ENCODE measurements at places on chromosomes 4 and X.

- no peak for DNase-seq
These were observed 154.0 kb upstream of the RASGEF1B start for GRCh38 chr4:81625422-81626417.

GRCh38 chr4:18608908-18609533, 587.5 kb upstream of the LCORL start:
- DNase-seq, result no peak

DNA sequence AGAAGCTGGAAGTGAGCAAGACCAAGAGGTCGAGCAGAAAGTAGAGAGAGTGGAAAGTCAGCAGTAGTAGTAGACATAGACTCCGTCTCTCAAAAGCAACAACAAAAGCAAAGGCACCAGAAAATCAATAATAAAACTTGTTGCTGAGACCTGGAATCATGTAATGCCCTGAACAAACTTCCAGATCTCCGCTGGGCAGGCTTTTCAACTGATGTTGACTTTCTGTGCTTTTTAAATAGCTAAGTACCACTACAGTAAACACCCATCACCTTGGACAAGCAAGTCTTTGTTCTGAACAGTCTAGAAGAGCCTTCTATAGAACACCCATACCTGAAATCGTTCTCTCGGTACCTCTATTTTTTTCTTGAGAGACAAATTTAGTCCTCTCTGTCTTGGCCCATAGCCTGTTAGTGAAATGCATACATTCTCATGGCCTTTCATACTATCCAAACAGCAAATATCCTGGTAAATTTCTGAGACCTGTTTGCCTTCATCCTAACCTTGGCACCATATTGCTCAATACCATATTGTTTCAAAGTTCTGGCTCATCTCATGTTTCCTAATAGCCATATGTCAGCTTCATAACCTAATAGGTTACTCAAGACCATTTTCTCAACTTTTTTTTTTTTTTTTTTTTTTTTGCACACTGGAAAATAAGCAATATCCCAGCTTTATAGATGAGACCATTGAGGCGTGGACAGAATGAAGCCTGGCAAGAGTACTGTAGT, 200.6 kb upstream of the RBPJ start:
- no peak for DNase-seq

DNA sequence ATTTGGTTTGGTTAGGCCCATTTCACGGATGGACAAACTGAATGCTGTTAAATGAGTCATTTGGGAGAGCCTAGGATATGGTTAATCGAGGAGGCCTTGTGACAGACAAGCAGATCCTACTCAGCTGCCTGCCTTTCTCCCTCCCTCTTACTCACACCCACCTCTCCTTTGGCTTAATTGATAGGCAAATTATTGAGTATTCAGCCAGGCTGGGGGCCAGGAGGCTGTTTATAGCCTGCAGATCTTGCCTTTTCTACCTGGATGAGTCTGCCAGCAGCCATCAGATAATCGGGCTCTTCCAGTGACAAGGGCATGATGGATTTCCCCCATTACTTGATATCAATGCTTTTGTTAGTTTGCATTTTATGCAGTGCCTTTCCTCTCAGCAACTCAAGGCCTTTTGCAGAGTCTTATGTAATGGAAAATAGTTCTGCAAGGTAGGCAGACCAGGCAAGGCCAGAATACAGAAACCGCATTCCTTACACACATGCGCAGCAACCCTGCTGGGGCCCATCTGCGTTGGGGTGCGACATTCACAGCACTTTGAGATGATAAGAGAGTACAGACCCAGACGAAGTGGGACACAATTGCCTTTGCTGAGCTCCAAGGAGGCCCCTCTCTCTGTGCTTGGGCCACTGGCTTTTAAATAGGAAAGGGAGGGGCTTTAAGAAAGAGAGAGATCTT, 96.2 kb upstream of the ATP6AP2 start:
- DNase-seq, result no peak

- DNase-seq, result no peak
These were observed 98.5 kb upstream of the CTSO start for GRCh38 chr4:156052116-156052515.

DNA sequence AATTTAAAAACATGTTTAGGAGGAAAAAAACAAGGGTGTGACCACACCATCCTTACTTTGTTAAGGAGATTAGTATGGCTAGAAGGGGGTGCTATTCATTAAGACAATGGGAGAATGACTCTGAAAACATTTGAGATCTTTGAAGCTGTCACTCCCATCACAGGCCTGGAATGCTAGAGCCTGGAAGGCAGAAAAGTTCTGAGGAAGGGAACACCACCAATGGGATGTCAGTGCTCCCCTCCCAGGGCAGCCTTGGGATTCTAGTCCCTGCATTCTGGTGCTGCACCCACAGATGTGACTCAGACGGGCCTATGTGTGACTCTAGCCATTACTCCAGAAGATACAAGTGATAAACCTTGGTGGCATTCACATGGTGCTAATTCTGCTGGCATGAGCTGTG, 162.2 kb upstream of the ANXA10 start:
- no peak for DNase-seq

DNA sequence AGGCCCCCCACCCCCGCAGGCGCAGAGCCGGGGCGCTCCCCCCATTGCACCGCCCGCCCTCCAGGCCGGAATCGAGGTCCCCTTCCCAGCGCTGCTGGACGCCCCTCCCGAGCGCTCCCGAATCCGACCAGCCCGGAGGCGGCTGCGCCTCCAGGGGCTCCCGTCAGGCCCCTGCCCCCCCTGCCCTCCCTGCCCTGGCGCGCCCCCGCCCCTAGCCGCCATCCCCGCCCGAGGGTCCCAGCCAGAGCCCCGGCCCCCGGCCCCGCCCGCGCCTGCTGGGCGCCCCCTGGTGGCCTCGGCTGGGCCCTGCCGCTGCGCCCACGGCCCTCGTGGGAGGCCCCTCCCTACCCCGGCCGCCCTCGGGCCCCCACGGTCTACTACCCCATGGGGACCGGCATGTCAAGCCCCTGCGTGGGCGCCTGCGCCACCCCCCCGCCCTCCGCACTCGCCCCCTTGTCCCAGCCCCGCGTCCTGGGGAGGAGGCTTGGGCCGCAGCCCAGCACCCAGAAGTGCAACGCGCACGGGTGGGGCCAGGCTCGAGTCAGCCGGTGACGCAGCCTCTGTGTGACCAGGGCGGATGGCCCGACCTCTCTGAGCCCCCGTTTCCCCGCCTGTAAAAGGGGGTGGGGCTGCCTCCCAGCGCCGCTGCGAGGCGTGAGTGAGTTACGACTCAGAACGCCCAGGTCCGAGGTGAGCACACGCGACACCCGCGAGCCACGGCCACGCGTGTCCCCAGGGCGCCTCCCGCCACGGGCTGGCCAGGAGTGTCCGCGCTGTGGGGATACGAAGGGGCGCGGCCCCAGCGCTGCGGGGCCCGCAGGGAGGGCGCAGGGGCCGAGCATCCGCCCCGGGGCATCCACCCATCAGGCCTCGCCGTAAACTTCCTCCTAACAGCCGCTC, 104.9 kb downstream of the FAM53A start:
- DNase-seq, result peak; percentile 14

DNA sequence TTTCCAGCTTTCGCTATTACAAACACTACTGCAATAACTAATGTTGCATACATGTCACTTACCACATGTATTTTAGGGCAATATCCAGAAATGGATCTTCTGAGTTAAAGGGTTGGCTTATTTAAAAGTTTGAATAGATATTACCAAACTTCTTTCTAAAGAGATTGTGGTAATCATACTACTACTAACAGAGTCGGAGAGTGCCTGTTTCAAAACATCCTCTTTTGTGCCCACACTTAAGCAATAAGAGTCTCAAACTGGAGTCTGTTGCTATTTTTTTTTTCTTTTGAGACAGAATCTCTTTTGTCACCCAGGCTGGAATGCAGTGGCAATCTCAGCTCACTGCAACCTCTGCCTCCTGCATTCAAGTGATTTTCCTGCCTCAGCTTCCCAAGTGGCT, 35.8 kb downstream of the FGFBP1 start:
- DNase-seq, result no peak

GRCh38 chr4:112302320-112303274, 5.4 kb downstream of the ALPK1 start:
- no peak for DNase-seq

GRCh38 chr4:3766785-3767569, 792 bp downstream of the ADRA2C start:
- DNase-seq, result no peak

DNA sequence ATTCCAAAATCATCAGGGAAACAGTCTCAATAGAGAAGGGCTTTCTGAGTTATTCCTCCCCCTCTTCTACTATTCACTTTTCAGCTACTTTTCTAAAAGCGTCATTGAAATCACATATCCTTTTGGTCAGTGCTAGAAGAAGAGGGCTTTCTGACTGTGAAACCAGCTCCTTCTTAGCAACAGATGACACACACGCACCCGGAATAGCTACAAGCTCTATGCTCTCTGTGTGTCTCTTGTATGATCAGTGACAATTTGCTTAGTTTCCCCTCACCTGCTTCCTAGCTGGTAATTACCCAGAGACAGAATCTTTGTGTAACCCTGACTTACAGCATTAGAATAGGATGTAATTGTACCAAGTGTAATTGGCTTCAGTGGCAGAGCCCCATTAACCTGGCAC, 268.1 kb upstream of the SLITRK2 start:
- no peak for DNase-seq

- DNase-seq, result no peak
These were observed 15.2 kb downstream of the EFNB1 start for GRCh38 chrX:68843992-68844391.

- peak; percentile 85 for DNase-seq
These were observed 733 bp downstream of the FRYL start for GRCh38 chr4:48779095-48779997.

GRCh38 chrX:150517303-150517910, 51.0 kb upstream of the MTM1 start:
- DNase-seq, result no peak

- no peak for DNase-seq
These were observed 571.5 kb upstream of the AMOT start for GRCh38 chrX:113412106-113412505.

DNA sequence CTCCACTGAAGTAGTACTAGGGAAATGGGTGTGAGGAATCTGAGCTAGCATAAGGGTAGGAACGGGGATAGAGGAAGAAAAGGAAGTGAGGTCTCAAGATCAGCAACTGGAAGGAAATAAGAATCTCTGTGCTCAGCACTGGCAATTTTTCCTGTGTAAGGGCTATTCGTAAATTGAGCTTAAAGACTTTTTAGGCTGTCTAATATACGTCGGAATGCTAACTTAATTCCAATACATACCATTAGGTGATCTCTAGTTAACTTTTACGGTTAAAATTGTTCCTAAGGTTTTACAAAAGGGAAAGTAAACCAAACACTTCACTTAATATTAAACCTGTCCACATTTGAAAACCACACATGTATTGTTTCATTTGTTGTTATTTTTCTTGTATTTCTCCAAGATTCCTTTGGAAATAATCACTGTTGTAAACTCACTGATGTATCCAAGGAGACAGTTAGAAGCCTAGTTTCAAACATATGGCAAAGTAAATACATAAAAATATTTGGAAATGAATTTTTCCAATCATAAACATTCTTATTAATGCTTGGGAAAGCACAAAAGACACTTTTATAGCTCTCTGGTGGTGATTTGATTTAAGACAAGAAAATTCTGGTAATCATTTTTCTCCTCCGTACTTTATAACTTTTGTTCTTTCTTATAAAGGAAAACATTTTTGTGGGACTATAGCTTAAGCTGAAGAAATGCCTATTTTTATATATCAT, 28.1 kb upstream of the HPGDS start:
- no peak for DNase-seq

GRCh38 chr4:89283226-89284009, 24.2 kb downstream of the GPRIN3 start:
- no peak for DNase-seq

DNA sequence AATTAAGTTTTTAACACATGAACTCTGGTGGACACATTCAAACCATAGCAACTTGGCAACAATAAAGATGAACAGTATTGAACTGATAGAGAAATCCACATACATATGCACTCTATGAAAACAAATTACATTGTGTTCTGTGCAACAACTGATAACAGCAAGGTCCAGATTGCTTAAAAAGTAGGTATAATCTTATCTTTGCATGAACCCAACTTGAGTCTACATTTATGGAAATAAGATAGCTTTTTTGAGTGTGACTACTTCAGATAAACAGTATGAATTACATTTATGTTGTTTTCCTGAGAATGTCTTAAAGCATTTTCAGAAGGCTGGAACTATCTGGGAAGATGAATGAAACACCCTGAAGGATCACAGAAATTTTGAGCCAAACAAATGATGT, 212.6 kb upstream of the GK2 start:
- no peak for DNase-seq

- DNase-seq, result peak; percentile 47
These were observed 201.0 kb upstream of the ARSJ start for GRCh38 chr4:114180481-114180880.

- DNase-seq, result no peak
These were observed 654.5 kb downstream of the TLL1 start for GRCh38 chr4:166527500-166527899.

GRCh38 chr4:102732678-102733077, 28.1 kb downstream of the MANBA start:
- no peak for DNase-seq

DNA sequence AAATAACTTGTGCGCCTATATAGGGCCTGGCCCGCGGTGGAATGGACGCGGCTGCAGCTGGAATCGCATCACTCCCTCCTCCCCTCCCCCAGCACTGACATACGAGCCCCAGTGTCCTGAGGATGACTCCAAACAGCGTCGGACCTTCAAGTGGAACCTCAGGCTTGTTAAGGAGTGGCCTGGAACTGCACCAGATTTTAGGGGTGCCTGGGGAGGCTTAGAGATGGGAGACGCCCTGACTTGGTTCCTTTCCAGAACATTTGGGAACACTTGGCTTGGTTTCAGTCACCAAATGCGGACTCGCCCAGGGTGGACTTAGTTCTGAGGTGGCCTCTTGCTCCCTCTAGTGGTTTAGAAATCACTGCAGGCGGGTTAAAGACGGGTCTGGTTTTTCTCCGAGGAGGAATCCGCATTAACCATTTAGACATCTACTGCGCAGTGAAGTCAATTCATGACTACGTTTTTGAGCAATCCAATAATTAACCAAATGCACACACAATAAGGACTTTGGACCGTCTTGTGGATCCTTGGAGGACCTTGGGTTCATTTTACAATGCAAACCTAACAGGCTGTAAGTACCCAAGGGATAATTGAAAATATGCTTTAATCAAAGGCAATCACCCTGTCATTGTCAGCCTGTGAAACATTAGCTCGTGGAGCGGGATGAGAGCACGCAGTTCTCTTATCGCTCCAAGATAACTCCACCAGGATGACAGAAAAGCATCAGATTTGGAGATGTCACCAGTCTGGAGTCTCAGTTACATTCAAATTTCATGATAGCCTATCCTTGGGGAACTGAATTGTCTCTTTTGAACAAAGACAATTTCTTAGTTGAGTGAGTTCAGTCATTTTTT, 11.2 kb upstream of the PDGFRA start:
- DNase-seq, result peak; percentile 78

All from head of caudate nucleus (tissue), 42 donors.